NCI-H69 (cell line): ENCODE measurements at places on chromosomes 12 and 14.

- no peak for DNase-seq
Observed at GRCh38 chr14:89004166-89004565, 179.7 kb downstream of the TTC8 start.

- no peak for DNase-seq
Observed at GRCh38 chr14:60563113-60563512, 54.2 kb downstream of the SIX6 start.

DNA sequence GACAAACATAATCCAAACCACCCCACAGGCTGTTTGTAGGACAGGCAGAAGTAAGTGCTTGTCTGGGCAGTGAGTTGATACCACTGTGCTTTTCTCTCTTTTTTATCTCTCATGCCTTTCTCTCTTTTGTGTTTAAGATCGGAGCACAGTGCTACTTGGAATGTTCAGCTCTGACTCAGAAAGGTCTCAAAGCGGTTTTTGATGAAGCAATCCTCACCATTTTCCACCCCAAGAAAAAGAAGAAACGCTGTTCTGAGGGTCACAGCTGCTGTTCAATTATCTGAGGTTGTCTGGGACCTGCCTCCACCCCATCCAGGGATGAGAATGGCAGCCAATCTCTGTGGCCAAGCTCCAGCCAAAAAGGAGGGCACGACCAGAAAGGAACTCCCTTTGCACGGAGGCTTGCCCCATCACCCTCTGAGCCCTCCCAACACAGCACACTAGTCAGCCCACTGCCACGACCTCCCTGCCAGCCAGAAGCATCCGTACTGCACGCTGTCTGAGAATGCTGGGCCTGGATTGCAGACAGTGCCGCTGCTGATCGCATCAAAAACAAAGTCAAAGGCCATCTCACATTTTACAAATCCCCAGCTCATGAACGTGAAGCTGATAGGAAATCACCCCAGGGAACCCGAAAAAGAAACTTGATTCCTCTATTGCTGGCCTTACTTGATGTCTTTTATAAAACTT, 27.8 kb downstream of the GPHB5 start:
- DNase-seq = no peak

- peak; percentile 22 for DNase-seq
Observed at GRCh38 chr12:91852634-91853033, 293.0 kb downstream of the BTG1 start.

DNA sequence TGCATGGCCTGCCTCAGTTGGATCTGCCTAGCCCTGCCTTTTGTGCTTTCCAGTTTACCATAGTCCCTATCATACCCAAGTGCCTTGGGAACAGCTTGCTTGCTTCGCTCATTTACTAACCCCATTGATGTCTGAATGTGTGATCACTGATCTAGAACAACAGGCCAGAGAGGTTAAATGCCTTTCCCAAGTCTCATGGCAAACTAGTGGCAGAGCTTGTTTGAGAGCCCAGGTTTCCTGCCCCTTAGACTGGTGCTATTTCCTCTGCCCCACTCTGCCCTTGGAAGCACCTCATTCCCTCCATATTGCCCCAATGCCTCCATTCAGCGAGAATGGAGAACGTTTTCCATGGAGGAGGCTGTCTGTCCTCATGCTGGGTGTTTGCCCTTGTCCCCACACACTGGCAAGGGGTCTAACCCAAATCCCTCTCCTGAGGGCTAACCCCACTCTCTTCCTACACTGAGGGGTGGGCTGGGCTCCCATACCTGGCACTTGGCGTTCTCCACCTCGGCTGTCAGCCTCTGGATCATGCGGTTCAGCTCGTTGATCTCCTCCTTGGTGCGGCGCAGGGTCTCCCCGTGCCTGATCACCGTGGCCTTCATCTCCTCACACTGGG, 19.8 kb downstream of the KRT7 start:
- no peak for DNase-seq

- peak; percentile 74 for DNase-seq
Observed at GRCh38 chr12:106138357-106138632, 459 bp downstream of the NUAK1 start.

DNA sequence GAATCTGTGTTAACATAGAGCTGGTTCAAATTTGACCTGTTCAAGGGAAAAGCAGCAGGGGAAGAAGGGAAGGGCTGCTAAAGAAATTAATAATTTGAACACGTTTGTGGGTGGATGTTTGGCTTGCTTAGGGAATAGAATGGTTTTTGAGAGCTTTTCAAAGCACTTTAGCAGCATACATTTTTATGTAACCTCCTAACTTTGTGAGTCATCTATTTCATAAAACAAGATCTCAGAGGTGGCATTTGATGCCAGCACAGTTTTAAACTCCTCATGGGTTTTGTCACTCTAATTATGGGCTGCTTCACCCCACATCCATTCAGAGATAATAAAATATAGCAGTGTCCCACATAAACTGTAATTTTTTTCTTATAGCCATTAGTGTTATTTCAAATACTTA, 143.8 kb downstream of the ACSS3 start:
- peak; percentile 50 for DNase-seq

GRCh38 chr14:76261371-76261811, 109.7 kb downstream of the GPATCH2L start:
- DNase-seq = no peak

DNA sequence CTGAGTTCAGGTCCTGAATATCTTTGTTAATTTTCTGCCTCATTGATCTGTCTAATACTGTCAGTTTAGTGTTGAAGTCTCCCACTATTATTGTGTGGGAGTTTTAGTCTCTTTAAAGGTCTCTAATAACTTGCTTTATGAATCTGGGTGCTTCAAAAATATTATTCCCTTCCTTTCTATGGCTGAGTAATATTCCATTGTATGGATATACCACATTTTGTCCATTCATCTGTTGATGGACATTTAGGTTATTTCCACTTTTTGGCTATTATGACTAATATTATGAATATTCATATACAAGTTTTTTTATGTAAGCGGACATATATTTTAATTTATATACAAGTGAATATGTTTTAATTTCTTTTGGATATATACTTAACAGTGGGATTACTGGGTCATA, 82.7 kb downstream of the SDR9C7 start:
- no peak for DNase-seq

DNA sequence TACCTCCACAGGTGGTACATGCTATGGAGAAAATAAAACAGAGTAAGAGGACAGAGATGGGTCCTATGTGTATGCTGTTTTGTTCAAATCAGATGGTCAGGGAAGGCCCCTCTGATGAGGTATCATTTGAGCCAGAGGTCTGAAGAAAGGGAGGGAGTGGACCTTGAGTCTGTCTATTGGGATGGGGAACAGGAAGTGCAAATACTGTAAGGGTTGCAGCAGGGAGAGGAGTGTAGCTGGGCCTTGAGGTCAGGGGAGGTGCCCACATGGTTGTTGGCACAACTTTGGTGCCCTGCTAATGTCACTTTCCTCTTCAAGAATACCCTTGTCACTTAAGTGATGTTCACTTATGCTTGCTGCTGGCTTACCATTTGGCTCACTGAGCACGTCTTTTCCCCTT, 83.3 kb downstream of the PRKCH start:
- DNase-seq = no peak

GRCh38 chr12:60195483-60195882, 599.7 kb downstream of the SLC16A7 start:
- DNase-seq = no peak

- no peak for DNase-seq
Observed at GRCh38 chr12:115213538-115214016, 529.6 kb upstream of the TBX3 start.

- peak; percentile 8 for DNase-seq
Observed at GRCh38 chr12:55955800-55956508, 9.9 kb downstream of the PMEL start.

GRCh38 chr12:60021235-60021634, 425.4 kb downstream of the SLC16A7 start:
- DNase-seq = no peak

DNA sequence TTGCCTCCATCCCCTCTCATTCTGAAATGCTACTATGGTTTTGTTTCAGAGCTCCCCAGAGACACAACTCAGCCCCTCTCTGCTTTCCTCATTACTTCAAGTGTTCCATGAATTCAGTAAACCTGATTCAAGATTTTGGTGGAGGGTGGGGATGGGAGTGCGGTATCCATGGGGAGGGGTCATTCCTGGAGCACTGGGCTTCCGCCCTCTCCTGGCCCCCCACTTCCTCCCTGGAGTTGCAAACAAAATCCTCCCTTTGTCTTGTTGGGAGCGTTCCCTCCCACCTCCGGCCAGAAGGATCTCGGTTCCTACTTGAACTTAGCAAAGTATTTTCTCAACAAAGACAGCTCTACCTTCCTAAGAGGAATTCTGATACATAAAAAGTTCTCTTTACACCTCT, 71.8 kb upstream of the LTA4H start:
- DNase-seq = no peak

DNA sequence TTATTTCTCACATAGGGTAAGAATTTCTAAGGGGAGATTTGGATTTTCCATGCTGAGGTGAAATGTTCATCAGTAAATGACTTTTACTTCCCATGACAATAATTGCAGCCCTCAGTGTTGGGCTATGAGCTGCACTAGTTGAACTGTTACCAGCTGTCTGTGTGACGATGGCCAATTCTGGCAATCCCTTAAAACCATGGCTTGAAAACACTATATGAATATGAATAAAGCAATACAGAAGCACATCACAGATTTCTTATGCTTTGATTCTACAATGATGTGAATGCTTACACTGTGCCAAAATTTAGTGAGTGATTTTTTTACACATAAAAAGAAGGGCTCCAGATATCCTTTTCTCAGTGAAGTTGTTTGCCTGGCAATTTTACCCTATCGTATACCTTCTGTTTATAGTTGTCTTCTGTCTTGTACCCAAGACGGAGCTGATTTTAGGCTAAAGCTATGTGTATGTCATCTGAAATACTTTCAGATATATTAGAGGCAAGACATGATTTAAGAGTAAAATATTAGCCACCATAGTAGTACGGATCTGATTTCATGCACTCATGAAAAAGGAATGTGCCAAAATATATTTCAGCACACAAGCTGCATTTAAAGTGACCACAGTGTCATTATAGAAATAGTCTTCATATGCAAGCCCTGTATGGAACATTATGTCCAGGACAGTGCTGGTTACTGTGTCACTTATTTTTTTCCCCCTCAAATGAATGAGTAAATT, 52.0 kb downstream of the SLC38A4 start:
- DNase-seq = peak; percentile 56
